ENCODE measurements at places on chromosomes 1 and 21. TPM values are rescaled to one million over a fixed set of nuclear protein-coding genes. Genes with fewer than 3 reads are reported as not detected.

GRCh38 chr21:41726058-41726558, 40.7 kb downstream of the RIPK4 start:
- no peak for DNase-seq

DNA sequence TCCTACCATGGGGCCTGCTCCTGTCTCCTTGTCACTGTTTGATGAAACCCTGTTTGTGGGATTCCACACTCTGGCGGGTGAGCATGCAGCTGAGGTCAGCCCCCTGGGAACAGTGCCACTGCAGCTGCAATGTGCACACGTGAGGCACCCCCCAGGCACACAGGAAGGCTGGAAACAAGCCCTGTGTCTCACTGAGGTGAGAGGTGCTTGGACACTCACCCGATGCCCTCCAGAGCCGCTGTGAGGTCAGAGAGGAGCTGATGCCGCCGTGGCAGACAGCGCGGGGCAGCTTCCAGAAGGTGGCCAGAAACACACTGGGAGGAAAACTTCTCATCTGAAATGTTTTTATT, 49.7 kb downstream of the SLX9 start:
- peak; percentile 54 for DNase-seq

DNA sequence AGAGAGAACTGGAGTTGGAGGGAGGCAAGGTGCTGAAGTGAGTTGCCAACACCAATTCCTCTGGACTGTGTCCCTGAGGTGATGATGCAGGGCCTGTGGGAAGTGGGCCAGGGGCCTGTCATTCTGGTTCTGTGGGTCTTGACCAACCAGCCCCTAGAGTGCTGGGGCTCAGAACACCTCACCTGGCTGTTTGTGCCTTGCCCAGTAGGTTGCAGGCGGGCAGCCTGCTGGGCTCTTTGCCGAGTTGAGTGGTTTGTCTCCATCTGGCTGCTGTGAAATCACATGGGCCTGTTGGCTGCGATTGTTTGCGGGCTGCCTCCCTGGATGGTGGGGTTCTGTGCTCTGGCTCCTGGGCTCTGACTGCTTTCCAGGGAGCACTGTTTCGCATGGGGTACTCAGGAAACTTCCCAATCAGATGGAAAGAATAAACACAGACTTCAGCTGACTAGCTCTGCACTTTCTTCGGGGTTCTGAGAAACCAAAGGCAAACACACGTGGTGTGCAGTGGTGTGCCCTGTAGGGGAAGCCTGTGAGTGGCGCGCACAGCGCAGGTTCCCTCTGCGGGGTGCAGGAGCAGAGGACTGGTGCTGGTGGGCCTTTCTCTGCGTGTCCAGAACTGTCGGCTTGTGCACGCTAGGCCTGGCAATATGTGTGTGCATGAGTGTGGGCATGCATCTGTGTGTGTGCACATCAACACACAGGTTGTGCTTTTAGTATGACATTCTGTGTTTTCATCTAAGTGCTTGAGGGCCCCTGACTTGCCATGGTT, 95.1 kb downstream of the RHOU start:
- no peak for DNase-seq

GRCh38 chr1:155123801-155124200, 3.9 kb upstream of the EFNA1 start:
- no peak for DNase-seq

- DNase-seq = no peak
These were observed 24.1 kb downstream of the RHBG start for GRCh38 chr1:156393095-156393494.

DNA sequence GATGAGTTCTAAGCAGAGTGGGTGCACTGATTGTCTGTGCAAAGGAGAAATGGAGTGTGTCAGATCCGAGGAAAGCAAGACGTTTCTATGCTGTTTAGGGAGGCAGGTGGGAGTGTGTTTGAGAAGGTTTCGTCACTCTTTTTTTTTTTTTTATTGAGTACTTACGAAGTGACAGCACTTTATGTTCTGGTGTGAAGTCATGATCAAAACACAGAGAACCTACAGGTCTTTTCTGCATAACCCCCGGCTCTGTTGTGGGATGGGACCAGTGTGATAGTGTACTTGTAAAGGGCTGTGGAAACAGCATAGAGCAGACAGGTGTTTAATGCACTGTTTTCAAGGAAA, 26.7 kb downstream of the MIA3 start:
- DNase-seq = peak; percentile 47

DNA sequence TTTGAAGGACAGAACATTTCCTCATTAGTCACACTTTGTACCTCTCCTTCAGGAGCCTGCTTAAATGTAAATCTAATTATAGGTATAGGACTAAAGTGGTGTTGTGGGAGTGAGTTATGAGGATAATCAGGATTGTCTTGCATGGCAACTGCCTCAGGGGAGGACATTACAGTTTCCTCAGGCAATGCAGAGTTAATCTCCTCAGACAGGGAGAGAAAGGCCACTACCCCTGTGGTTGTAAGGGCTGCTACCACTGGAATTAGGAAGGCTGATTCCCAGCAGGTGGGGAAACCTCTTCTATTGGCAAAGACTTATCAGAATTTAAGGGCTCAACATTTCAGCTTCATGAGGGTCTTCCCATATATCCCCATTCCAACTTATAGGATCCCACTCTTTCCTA, 286.8 kb upstream of the PBX1 start:
- DNase-seq = no peak

DNA sequence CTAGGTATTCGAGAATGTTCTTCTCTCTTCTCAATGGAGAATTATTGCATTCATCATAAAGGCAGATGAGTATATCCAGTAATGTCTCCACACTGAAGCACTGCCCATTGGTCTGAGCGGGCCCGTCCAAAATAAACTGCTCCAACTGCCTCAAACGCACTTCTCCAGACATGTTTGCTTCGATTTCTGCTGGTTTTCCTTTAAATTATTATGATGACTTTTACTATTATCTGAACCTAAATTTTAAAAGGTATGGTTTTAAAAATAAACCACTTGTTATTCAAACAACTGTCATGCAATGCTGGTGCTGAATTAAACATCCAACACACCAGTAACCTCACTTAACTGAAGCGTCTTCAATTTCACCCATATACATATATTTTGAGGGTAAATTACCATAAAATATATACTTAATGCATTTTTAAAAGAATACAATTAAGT, 1.3 kb downstream of the CDC42BPA start:
- no peak for DNase-seq

DNA sequence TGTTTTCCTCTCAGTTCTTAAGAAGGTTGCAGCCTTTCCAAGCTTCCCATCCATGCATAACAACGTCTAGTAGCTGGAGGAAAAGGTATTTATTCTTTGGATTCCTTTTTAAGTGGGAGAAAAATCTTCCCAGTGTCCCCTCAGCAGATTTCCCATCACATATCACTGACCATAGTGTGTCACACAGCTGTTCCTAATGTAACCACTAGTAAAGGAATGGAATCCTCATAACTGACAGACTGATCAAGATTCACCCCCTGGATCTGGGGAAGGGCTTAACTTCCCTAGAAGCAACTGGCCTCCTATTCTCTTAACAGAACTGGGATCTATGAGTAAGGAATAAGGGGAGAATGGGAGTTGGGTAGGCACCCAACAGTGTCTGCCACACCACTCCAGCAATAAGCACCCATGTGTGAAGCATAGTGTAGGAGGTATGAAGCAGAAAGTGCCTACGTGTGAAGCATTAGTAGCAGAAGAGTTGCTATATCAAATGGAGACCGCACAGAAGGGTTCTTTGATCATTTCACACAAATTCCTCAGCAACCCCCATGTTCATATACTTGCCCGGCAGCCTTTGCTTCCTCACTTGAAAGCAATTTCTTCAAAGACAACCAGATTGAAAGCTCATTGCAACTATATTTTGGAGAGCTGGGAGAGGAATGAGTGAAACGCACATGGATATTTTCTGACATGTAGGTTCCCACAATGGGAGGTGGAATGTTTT, 28.2 kb upstream of the DNAH14 start:
- no peak for DNase-seq

DNA sequence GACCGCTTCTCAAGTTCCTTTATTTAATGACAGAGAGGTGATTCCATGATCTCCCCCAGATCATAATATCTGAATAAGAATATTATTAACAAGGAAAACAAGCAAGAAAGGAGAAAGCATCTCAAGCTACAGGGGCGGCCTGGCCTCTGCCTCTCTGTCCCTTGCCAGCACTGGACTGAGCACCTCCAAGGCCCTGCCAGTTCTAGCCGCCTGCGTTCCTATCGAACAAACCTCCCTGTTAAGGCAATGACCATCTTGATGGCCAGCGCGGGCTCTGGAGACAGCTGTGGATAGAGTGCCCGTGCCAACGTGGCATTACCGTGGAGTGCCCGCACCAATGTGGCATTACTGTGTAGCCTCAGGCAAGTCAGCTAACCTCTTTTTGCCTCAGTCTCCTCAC, 84.8 kb downstream of the NPHP4 start:
- DNase-seq = no peak

- no peak for DNase-seq
These were observed 15.4 kb upstream of the MPZL1 start for GRCh38 chr1:167706363-167706762.

- DNase-seq = no peak
These were observed 91.1 kb upstream of the UBE2U start for GRCh38 chr1:64112281-64112680.

The ATAD3C gene
- 0.51 TPM for total RNA-seq

The CFAP141 gene
- not detected for total RNA-seq

The FCRL5 gene
- 0.93 TPM for total RNA-seq

The ALG6 gene
- 101 TPM for total RNA-seq
